ENCODE measurements at places on chromosomes 3 and 15.

DNA sequence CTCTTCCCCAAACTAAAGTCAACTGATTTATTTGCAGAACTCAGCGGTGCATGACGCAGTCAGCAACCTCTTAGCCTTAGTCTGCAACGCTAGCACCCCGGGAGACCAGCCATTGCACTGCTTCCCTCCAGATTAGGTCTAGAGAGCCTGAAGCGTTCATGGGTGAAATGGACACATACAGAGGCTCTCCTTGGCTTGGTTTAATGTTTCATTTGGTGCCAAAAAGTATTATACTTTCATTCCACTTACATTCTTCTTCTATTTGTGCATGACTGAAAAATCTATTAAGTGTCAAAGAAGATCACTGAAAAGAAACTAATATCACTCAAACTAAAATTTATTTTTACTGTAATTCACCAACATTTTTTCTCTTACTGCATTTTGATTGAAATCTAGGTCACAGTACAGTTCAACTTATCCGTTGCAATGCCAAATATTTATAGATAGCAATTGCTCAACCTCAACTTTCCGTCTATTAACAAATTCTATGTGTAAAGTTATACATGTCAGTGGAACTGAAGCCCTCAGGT is 116.2 kb downstream of the ROBO1 start:
- DNase-seq, result no peak

DNA sequence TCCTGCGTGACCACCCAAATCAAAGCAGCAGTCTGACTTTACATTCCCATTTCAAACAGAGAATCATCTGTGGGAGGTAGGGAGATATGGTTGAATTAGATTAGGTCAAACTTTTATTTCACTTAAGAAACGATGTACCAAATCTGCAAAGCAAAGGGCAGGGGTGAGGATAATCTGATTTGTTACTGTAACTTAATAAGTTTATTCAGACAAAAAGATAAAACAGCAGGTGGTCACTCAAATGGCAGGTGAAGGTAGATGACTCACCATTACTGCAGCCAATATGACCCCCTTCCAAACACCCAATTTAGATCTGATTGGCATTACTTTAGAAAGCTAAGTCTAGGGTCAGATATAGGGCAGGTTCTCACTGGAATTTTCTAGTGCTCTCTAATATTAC is 651.0 kb upstream of the NAALADL2 start:
- DNase-seq, result no peak

DNA sequence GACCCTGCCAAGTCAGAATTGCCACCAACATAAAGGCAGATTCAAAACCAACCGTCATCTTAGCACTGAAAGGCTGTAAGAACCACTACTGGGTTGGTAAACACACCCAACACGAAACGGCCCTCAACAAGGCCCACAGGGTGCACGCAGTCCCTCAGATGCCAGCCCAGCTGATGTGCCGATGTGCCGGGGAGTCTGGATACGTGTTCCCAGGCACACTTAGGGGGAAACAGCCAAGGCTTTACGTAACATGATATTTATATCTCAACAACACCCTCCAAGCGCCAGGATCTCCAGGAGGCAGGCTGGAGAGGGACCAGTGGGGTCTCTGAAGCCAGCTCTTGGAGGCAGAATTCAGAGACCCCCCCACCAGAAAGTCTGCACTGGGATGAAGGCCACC is 14.2 kb downstream of the POC1A start:
- DNase-seq, result no peak

- no peak for DNase-seq
Observed at GRCh38 chr3:38165722-38166387, 518 bp downstream of the OXSR1 start.

GRCh38 chr3:176767385-176767784 is 429.9 kb downstream of the TBL1XR1 start:
- no peak for DNase-seq

- DNase-seq, result peak; percentile 55
Observed at GRCh38 chr3:127678611-127679533, 6.1 kb downstream of the ABTB1 start.

- DNase-seq, result no peak
Observed at GRCh38 chr3:162777118-162777517, 1280.5 kb downstream of the OTOL1 start.

- DNase-seq, result no peak
Observed at GRCh38 chr15:62726461-62726860, 316.1 kb upstream of the TPM1 start.
